Activated CD4-positive, alpha-beta T cell treated with anti-CD3 and anti-CD28 coated beads, Interleukin-2, Interleukin-4, amounts not matched to agents 100 ng/mL and 50 ng/mL, durations not matched to agents 16 hours and 8 hours (primary cell): ENCODE measurements at places on chromosomes 3 and 15.

DNA sequence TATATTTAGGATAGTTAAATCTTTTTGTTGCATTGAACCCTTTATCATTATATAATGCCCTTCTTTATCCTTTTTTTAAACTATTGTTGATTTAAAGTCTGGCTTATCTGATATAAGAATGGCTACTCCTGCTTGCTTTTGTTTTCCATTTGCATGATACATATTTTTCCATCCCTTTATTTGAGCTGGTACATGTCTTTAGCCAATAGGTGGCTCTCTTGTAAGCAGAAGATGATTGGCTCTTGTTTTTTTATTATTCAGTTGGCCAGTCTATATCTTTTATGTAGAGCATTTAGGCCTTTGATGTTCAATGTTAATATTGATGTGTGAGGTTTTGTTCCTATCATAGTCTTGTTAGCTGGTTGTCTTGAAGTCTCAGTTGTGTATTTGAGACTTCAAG lies 99.5 kb upstream of the MCTP2 start:
- DNase-seq, result no peak

DNA sequence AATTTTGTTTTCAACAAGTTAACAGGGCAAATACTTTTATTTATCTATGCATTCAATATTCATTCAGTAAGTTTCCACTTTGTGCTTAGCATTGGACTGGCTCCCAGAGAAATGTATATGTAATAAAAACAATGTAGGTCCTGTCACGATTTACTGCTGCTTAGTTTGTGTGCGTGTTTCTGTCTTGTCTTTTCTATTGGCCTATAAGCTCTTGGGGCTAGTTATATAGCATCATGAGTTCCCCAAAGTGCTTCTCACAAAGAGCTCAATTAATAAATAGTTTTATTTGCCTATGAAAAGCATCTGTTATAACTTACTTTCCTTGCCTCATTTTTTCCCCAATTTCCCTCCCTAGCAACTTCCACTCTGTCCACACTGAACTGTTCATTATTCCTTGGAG lies 666.7 kb upstream of the NAALADL2 start:
- no peak for DNase-seq

- DNase-seq, result no peak
These were observed 80.7 kb upstream of the PSMD6 start for GRCh38 chr3:64104006-64104405.

DNA sequence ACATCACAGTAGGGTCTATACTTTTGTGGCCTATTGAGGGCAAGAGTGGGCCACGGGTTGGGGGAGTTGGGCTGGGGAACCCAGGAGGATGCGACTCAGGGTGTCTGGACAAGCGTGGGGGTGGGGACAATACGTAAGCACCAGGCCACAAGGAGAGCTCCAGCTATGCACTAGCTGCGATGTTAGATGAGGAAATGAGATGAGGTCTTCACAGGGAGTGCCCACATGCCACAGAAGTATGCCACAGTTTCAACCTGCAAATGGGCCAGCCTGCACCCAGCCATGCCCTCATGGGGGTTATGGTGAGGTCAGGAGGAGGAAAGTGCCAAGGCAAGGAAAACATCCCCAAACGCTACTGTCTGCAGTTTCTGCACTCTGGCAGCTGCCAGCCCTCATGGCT lies 30.5 kb downstream of the CACNA2D2 start:
- DNase-seq, result no peak

DNA sequence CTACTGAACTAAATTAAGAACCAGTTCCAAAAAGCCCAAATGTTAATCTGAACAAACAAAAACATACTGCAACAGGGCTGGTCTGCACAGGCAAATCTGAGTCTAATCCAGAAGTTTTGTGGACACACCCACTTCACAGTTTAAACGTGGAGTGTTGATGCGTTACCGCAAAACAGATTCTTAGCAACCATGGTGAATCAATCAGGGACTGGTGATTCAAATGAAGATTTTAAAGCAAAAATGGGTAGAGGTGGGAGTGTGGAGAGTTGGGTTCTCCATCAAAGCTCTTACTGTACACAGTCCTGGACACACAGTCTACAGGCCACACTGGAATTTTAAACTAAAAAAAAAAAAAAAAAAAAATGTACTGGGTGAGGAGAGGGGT lies 5.2 kb downstream of the ANXA2 start:
- peak; percentile 92 for DNase-seq

GRCh38 chr3:197353867-197354567 lies 55.6 kb upstream of the DLG1 start:
- no peak for DNase-seq

- DNase-seq, result no peak
These were observed 1.6 kb downstream of the ANKRD63 start for GRCh38 chr15:40281057-40281800.

GRCh38 chr15:69557707-69558409 lies 105.2 kb downstream of the RPLP1 start:
- no peak for DNase-seq

- no peak for DNase-seq
These were observed 94.5 kb downstream of the CFAP20DC start for GRCh38 chr3:58955308-58955707.

GRCh38 chr3:129289201-129289921 lies 10.7 kb downstream of the HMCES start:
- no peak for DNase-seq

DNA sequence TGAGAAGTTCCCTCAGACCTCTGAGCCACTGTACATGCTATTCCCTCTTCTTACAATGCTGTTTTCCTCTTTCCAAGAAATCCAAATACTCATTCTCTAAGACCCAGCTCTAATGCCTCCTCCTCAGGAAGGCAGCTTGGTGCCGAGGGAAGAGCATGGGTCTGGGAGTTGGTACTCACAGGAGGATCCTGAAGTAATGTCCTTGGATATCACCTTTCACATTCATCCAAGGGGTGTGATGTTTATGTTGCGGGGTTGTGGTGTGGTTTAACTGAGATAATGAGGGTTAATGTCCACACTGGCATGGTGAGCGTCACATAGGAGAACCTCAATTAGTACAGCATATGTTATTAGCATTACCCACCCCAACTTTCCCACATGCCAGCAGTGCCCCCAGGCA lies 31.9 kb downstream of the MYL3 start:
- DNase-seq, result no peak

- DNase-seq, result no peak
These were observed 773 bp downstream of the LINGO1 start for GRCh38 chr15:77631745-77632533.
